ENCODE measurements at places on chromosomes 2 and 18. TPM values are rescaled to one million over a fixed set of nuclear protein-coding genes. Genes with fewer than 3 reads are reported as not detected.

The TRIP12 gene
- polyA plus RNA-seq, result 204 TPM

The ITGB6 gene
- polyA plus RNA-seq, result 16.1 TPM

The IL36RN gene
- polyA plus RNA-seq, result not detected

The ZBTB7C gene
- polyA plus RNA-seq, result 17.7 TPM

The RHOB gene
- polyA plus RNA-seq, result 394 TPM

The RALB gene
- 72.0 TPM for polyA plus RNA-seq

The DSG3 gene
- polyA plus RNA-seq, result not detected

The MC5R gene
- polyA plus RNA-seq, result 0.47 TPM

The QPCT gene
- 18.9 TPM for polyA plus RNA-seq

Measured in left renal pelvis (tissue), 4 donors.